ENCODE measurements at places on chromosomes 5 and 9.
A peak's percentile ranks its signal among the peaks of the same experiment; 100 is the strongest.

DNA sequence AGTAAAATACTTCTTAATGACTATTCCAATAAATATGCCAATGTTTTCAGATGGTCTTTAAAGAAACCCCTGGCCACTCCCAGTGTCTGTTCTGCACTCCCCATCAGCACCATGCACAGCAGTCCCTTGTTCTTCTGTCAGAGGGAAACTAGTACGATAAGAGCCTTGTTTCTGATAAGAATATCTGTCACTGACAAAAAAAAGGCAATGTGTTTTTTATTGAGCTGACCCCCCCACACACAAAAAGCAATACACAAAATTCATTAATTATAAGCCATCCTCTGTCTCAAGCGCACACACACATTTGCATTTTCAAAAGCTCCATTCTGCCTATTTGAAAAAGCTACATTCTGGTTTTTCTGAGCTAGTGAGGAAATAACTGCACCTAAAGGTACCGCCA is 119.1 kb downstream of the ENC1 start:
- no peak for DNase-seq

GRCh38 chr9:33236571-33236970 is 3.4 kb upstream of the SPINK4 start:
- no peak for DNase-seq

GRCh38 chr5:149363358-149363757 is 5.5 kb downstream of the PCYOX1L start:
- no peak for DNase-seq

DNA sequence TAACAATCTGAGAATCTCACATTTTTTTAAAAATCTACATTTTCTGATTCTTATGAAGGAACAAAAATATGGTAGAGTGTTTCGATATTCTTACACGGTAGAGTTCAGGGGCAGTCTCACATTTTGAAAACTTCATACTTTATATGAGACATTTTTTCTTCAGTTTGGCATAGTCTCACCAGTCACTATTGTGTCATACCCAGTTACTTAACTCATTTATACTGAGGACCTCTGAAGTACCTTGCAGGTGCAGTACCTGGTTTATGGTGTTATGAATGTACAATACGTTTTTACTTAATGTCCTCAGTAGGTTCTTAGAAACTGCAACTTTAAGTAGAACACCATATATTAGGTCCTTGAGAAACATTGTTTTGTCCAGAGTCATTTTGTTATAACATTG is 196.6 kb downstream of the SGCD start:
- DNase-seq, result no peak

DNA sequence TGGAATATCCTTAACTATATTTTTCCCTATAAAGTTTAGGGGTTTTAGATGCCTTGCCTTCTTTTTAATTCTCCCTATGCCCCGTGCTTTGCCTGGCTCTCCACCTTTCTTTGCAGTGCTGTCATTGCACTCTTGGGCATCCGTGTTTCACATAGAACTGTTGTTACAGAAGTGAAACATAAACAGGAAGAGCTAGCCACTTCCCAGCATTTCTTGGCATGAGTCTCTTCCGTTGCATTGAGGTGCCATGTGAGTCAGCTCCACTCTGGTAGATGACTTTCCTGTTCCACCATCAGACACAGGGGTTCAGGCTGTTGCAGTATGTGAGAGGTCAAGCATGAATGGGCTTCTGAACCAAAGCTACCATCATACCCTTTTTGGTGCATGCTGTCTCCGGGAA is 73.4 kb downstream of the ANGPTL2 start:
- DNase-seq, result no peak

DNA sequence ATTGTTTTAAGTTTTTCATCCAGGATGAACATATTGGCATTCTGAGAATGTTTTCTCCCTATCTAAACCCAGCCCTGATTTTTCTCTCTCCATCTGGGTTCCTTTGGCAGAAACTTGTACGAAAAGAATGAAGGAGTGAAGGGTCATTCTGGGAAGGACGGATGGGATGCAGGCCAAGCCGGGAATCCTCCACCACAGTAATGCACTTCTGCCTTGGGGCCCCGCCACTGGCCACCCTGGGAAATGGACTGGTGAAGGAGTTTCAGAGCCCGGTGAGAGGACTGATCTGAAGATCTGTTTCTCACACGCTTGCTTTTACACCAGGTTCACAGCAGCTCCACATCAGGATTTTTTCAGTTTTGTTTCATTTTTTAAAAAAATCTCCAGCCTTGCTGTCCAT is 554.8 kb downstream of the BNC2 start:
- DNase-seq, result no peak

DNA sequence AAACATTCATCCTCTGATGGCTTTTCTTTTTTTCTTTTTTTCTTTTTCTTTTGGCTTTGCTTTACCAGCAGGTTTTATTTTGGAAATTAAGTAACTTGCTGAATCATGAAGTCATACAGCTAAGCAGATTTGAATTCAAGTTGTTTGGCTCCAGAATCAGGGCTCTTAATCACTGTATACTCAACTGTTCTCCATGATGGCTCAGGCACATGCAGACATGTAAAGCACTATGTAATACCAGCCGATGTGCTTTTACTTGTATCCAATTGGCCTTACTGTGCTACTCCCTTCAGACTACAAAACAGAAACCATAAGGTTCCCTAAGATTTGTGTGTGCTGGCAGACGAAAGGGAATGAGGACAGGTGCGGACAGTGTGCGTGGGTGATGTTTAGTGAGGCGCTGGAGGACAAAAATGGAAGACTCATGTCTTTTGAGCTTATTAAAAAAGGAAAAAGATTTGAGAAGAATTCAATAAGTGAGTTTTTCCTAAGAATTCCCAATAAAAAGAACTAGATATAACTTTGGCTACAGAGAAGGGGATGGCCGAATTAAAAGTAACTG is 44.7 kb upstream of the OTP start:
- no peak for DNase-seq

- DNase-seq, result no peak
Observed at GRCh38 chr9:93620041-93620506, 43.7 kb downstream of the PHF2 start.

DNA sequence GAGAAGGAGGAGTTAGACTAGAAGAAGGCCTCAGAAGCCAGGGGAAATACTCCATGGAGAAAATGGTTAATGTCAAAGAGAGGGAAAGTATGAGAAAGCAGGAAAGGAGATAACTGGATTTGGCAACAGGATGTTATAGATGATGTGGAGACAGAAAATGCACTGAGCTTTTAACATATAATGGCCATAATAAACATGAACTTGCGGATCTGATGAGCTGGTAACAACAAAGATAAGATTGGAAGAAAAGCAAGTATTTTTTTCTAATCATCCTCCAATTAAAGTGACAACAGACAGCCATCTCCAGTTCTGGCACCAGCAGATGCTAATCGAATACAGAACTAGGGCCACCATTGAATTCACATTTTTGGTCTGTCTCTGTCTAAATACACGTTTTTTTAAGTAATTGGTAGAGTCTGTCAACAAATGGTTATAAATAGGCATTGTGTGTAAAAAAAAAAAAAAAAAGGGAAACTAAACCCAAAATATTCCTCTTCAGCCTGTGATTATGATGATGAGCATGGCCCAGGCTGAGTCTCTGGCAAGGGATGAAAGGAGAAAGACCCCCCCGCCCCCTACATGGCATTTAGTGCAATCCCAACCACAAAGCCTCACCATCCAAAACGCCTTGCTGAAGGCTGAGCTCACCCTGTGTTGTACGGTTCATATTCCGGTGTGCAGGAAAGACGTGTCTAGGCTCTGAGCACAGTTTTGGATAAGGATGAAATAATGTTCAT is 149.5 kb upstream of the LHFPL2 start:
- DNase-seq, result no peak

DNA sequence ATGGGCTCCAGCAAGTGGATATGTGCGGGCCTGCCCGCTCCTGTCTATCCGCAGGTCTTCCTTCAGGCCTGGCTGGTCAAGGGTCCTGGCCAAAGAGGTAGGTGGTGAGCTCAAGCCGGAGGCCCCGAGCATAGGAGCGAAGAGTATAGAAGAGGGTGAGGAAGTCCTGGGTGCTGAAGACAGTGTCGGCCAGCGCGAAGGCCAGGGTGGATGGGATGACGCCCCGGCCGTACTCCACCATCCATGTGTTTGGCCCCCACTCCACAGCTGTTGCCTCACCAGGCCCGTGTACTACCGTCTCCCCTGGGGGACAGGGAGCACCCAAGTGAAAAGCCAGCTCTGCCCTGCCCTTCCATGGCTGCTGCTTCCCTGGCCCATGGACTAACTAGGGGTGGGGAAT is 2.0 kb downstream of the SIGMAR1 start:
- DNase-seq, result no peak

GRCh38 chr5:139733010-139733688 is 62.5 kb upstream of the PSD2 start:
- no peak for DNase-seq

DNA sequence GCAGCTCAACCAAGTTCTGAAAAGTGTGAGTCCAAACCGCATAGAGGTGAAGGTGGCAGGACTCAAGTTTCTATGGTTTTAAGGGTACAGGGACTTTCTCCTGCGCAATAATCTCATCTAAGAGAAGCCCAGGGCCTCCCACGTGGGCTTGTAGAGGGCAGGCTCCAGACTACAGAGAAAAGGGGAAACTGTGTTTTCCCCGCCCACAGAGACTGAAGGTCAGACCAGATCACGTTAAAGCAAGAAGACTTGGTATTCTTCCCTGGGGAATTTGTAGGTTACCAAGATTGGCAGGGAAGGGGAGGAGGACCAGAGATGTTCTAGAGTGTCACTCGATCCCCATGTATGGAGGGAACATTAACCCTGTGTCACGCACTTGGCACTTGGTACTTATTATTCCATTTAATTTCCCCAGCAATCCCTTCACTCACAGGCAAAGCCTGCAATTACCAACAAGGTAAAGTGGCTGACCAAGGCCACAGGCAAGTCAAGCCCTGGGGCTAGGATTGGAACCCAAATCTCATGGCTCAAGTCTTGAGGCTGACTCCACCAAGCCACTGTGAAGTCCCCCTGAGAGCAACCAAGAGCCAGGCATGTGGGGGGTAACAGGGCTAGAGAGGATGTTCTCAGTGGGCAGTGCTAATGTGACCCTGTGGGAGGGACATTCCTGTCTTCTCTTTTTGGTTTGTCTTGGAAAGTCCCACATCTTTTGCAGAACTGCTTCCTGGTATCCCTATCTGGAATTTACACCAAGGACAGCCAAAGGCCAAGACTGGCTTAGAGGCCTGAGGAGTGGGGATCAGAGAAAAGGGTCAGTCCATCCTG is 18.3 kb upstream of the NEK6 start:
- no peak for DNase-seq

- DNase-seq, result no peak
Observed at GRCh38 chr5:54718656-54719055, 201.1 kb downstream of the SNX18 start.

GRCh38 chr9:118563677-118564076 is 805.6 kb downstream of the BRINP1 start:
- no peak for DNase-seq

DNA sequence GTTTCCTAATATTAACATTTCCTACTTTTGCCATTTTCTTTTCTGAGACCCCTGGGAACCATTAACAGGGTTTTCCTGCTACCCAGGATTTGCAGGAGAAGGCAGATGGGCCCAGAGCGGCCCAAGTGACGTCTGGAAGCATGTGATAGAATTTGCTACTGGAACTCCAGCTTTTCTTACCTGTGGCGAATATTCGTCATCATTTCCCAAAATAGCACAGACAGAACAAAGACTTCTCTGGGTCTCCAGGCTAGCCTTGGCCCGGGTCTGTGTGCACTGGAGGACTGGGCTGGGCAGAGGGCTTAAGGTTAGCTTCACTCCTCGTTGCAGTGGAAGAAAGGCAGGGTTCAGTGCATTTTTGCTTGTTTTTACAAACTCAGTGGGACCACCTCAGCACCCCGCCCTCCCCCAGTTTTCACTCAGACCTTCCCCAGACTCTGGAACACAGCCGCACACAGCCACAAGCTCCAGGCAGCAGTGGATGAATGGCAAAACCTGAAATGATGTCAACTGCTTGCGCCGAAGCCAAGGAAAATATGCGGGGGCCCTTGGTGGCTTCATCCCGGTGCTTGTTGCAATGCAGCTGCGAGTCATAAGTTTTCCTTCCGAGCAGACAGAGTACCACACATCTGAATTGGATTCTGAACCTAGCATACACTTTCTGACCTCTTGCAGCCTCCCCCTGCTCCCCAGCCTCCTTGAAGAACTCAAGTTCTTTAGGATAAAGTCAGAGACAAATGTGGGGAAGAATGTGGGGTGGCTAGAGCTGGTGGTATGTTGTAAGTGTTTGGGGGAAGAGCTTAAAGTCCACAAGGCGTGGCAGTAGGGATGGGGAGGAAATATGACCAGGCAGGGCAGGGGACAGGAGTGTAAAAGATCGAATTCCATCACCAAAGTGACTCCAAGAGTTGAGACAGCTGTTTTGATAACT is 586.0 kb downstream of the CCDC171 start:
- no peak for DNase-seq

GRCh38 chr5:82164977-82165713 is 113.0 kb downstream of the RPS23 start:
- DNase-seq, result no peak

- DNase-seq, result no peak
Observed at GRCh38 chr9:77987081-77987656, 44.4 kb downstream of the GNAQ start.

GRCh38 chr5:80782626-80783025 is 127.8 kb upstream of the DHFR start:
- no peak for DNase-seq

DNA sequence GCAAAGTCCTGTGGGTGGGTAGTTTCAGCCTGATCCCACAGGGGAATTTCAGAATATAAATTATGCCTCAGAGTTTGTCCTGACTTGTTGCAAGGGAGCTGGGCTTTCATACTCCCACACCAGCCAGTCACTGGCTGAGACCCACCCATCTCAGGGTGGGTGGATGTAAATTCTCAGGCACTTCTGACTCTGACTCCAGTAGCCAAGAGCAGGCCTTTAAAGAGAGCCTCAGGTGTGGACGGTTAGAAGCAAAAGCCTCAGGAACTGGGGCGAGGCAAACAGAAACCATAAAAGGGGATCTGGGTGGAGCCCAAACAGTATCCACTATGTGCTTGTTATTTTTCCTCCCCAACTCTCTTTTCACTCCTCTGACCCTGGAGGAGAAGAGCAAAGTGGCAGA is 28.6 kb upstream of the FBXW11 start:
- DNase-seq, result peak; percentile 34

DNA sequence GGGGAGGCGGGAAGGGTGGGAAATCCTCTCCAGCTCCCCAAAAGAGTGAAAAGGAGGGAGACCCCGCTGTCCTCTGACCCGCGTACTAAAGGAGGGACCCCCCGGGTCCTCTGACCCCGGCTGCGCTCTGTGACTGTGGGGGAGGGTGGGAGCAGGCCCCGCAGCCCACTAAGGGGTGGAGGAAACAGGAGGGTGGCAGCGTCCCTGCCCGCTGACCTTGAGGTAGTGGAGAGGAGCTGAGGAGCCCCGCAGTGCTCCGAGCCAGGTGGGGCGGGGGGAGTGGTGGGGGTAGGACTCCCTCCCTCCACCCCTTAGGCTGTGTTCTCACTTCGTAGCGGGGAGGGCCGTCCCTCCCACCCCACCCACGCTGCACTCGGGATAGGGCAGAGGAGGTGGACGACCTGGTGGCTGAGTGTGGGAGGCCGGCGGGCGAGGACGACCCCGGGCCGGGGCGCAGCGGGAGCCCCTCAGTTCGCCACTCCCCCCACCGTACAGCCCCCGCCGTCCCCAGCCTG is 449 bp upstream of the ADCY2 start:
- DNase-seq, result no peak

- no peak for DNase-seq
Observed at GRCh38 chr9:21856301-21857094, 54.1 kb downstream of the MTAP start.

Measured in CD4-positive, CD25-positive, alpha-beta regulatory T cell (primary cell).